ENCODE measurements at places on chromosomes 16 and 17. TPM values are rescaled to one million over a fixed set of nuclear protein-coding genes. Genes with fewer than 3 reads are reported as not detected.

The KCNH4 gene
- not detected for total RNA-seq

The VPS35 gene
- total RNA-seq = 168 TPM

The DYNLRB2 gene
- total RNA-seq = 2.0 TPM

The BTBD17 gene
- not detected for total RNA-seq

All from placental epithelial cell (primary cell).